ENCODE measurements at places on chromosomes 6 and 20.

- no peak for DNase-seq
These were observed 37.2 kb downstream of the HM13 start for GRCh38 chr20:31551163-31552081.

- DNase-seq, result no peak
These were observed 55.2 kb upstream of the CITED2 start for GRCh38 chr6:139429580-139430145.

- no peak for DNase-seq
These were observed 49.7 kb downstream of the SYNE1 start for GRCh38 chr6:152587473-152587872.

GRCh38 chr20:48930035-48930434 lies 8.5 kb downstream of the ARFGEF2 start:
- no peak for DNase-seq

DNA sequence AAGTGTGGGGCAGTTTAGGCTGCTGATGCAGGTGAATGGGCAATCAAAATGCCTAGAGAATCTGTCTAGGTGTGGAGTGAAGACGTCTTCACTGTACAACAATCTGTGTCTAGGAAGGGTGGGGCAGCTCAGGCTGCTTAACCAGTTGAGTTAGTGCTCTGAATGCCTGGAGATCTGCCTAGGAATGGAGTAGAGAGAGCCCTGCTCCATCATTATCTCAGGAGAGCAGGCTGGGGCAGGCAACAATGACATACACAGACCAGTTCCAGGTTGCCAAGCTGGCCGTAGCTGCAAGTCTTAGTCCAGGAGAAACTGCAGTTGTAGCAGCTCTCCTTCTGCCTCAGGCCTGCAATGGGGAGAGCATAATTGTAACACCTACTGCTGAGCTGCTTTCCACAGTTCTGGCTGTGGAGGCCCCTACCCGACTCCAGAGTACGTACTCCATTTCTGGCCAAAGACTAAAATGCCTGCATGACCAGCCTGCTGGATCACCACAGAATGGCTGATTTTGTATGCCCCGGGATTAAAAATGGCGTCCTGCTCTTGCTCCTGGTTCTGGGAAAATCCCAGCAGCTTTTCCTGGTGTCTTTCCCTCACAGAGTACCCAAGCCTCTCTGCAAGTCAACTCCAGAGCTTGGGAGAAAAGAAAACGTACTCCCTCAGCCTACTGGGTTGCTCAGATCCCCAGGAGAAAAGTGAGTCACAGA lies 545.4 kb downstream of the ADGRB3 start:
- DNase-seq, result no peak

- DNase-seq, result no peak
These were observed 355.4 kb downstream of the CDH26 start for GRCh38 chr20:60313614-60314013.
